ENCODE measurements at places on chromosomes 6 and 20.

DNA sequence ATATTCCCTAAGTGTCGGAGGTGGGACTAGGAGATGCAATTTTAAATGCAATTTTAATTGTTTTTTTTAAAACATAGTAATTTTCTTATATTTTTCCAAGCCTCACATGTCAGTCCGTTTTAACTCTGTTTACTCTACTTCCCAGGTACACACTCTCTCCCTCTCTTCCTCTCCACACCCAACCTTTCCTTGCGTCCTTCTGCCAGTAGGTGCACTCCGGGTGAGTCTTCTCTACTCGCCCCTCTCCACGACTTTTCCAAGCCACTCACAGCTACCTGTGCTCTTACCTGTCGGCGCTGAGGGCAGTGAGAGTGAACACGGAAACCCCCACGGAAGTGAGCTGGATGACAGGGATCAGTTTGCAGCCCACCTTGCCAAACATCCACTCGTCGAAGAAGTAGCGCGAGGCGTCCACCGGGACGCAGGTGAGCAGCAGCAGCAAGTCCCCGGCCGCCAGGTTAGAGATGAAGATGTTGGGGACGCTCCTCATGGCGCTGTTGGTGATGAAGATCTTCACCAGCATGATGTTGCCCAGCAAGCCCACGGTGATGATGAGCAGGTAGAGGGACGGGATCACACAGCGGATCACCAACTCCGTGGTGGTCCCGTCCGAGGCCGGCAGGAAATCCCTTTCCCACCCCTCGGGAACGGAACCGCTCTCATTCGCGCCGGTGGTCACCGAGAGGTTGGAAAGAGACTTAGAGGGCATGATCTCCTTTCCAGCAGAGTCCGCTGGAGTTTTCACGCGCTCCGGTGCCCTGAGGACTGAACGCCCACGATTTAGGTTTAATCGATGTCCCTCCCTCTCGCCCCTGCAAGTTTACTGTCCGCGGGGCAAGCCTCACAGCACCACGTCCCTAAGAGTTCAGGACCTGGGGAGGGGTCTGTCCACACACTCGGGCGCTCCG, 44.5 kb upstream of the GJE1 start:
- no peak for DNase-seq

- no peak for DNase-seq
Observed at GRCh38 chr6:30903236-30903635, 4.8 kb upstream of the GTF2H4 start.

- DNase-seq = no peak
Observed at GRCh38 chr6:167306401-167306998, 15.4 kb downstream of the UNC93A start.

DNA sequence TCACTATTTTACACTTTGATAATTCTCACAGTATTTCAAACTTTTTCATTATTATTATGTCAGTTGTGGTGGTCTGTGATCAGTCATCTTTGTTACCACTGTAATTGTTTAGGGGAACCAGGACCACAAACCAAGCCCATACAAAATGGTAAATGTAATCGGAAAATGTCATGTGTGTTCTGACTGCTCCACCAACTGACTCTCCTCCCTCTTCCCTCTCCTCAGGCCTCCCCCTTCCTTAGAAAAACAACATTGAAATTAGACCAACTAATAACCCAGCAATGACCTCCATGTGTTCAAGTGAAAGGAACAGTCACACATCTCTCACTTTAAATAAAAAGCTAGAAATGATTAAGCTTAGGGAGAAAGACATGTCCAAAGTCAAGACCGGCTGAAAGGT, 63.8 kb downstream of the GMDS start:
- no peak for DNase-seq

DNA sequence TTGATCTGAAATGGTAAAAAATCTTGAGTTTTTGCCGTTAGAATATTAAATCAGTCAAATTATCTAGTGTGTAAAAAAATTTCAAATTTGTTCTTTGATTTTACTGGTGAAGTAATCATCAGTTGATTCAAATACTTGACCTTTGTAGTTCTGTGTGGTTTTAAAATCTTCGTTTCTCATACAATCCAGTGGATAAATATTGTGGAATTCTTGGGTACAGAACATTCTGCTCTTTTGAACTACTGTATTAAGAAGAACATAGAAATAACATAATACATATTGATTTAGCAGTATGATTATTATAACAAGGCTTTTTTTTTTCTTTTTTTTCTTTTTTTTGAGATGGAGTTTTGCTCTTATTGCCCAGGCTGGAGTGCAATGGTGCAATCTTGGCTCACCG, 491.8 kb downstream of the CD109 start:
- DNase-seq = no peak

DNA sequence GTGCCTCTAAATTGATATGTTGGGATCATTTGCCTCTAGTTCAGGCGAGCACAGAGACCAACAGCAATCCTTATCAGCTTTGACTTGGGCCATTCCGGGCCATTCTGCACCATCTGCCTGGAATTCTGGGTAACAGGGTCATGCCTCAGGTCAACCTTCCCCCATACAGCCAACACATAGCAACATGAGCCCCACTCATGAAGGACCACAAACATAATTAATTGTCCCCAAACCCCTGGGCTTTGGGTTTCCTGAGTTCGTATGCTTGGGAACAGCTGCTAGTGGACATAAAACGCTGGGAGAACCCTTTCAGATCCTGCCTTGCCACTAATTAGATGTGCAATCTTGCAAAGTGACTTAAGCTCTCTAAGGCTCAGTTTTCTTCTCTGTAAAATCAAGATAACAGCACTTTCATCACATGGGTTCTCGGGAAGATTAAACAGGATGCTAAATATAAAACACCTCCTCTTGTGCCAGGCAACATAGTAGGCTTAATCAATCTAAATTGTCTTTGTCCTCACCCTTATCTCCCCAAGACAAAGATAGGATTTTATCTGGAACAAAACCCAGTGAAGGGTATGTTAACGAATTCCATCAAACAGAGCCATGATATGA, 426.5 kb downstream of the CD83 start:
- DNase-seq = no peak

- DNase-seq = peak; percentile 81
Observed at GRCh38 chr20:43187476-43188233, 2.1 kb downstream of the PTPRT start.

DNA sequence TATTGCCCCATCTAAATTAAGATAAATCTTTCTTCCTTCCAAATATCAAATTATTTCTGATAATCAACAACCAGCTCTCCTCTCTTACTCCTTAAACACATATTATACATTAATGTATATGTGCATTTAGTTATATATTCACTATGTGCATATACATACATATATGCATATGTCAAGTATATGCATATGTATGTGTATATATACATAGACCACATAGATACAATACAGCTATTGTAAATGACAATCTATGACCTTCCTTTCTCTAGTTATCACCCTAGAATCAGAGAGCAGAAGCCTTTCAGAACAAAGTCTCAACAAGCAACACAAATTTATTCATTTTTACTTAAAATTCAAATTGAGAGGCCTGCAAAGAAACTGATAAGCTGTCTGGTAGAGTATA, 241.1 kb upstream of the THEMIS start:
- DNase-seq = no peak

- peak; percentile 8 for DNase-seq
Observed at GRCh38 chr6:145813285-145814034, 1.1 kb downstream of the FBXO30 start.

- peak; percentile 52 for DNase-seq
Observed at GRCh38 chr20:17969278-17969883, 563 bp downstream of the MGME1 start.

GRCh38 chr20:63070771-63071540, 64.2 kb upstream of the BHLHE23 start:
- DNase-seq = no peak

DNA sequence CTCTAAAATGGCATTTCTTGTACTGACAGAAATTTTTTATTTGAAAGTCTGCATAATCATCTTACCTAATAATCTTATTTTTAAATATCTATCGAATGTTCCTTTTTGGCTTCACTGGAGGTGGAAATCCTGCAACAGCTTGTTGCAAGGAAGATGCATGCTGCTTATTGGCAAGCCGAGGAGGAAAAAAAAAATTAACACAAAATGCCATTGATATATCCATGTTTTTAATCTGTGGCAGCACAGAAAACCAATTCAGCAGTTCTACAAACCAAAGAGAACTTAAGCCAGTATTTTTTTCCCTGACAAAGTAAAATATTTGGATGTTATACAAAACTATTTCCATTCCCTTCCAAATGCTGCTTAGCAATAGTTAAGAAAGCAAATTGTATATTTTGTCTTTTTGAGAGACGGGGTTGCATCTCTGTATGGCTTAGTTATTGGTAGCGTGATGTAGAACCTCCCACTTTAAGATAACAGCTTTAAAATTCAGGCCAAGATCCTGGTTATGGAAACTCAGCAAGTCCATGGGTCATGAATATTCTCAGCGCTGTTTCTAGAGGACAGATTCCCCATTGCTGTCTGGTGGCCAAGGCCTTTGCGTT, 231.4 kb downstream of the TMEM242 start:
- no peak for DNase-seq

- no peak for DNase-seq
Observed at GRCh38 chr6:143087856-143088255, 27.2 kb downstream of the AIG1 start.

- DNase-seq = peak; percentile 29
Observed at GRCh38 chr20:45407067-45407745, 883 bp upstream of the DBNDD2 start.

DNA sequence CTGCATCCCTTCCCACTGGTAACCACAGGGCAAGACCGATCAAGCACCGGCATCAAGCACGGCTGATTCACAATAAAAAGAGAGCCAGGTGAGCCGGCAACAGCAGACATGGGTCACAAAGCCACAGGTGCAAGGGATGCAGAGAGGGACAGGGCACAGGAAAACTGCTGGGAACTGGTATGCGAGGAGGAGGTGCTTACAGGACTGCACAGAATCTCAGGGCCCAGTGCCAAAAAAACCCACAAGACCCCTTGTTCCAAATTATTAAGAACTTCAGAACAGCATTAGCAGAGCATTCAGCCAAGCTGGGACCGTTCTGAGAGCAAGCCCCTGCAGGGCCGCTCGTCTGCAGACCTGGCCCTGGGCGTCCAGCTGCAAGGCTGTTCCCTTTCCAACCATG, 35.4 kb downstream of the BFSP1 start:
- DNase-seq = peak; percentile 72

GRCh38 chr6:4294636-4295035, 159.3 kb upstream of the ECI2 start:
- DNase-seq = no peak

GRCh38 chr20:17077030-17077429, 149.8 kb upstream of the PCSK2 start:
- DNase-seq = peak; percentile 76
